ENCODE measurements at places on chromosomes 16 and 17. TPM values are rescaled to one million over a fixed set of nuclear protein-coding genes. Genes with fewer than 3 reads are reported as not detected.

Gene AOC3
- total RNA-seq, result not detected

DNA sequence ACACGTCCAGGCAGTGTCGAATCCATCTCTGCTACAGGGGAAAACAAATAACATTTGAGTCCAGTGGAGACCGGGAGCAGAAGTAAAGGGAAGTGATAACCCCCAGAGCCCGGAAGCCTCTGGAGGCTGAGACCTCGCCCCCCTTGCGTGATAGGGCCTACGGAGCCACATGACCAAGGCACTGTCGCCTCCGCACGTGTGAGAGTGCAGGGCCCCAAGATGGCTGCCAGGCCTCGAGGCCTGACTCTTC, 7.2 kb upstream of the CD68 start:
- DNase-seq, result no peak

GRCh38 chr17:78665952-78666920, 89.0 kb upstream of the DNAH17 start:
- DNase-seq, result no peak

DNA sequence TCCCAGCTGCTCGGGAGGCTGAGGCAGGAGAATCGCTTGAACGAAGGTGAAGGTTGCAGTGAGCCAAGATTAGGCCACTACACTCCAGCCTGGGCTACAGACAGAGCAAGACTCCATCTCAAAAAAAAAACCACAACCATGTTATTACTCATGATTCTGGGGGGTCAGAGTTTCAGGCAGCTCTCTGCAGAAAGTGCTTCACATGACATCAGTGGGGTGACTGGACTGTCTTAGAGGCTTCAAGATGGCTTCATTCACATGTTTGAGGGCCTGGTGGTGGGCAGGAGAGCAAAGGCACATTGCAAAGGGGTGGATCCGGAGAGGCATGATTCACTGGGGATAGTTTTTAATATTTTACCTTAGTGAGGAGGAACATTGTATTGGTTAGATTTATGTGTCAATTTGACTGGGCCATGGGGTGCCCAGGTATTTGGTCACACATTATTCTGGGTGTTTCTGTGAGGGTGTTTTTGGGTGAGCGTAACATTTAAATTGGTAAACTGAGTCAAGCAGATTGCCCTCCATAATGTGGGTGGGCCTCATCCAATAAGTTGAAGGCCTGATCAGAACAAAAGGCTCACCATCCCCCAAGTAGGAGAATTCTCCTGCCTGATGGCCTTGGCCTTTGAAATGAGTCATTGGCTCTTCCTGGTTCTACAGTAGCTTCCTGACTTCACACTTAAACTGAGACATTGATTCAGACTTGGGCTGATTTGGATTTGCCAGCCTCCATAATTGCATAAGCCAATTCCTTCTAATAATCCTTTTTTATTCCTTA, 109.8 kb downstream of the GOSR1 start:
- no peak for DNase-seq

DNA sequence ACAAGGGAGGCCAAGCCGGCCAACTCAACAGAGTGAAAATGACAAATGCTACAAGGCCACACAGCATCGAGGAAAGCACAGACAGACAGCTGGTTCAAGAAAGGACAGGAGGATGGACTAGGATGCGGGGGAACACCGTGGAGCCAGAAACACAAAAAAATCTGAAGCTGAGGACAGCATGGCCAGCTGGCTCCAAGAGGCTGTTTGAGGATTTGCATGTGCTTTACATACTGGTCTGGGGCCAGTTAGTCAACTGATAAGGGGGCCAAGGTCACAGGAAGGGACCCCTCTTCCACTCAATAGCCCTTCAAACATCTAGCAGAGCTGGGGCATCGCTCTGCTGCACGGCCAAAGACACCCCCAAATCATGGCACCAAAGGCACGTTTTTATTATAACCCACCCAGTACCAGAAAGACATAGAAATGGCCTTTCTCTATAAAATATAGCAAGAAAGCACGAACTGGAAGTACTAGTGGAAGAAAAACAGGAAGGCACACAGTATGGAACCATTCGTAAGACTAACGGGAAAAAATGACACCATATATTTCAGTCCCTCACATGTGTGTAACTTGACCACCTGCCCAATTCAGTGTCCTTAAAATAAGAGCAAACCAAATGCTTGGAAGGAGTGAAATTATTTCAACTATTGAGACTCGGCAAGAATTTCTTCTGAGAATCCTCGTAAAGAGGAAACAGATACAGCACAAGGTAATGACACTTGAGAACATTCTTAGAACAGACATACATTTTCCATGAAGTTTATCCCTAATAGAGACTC, 7.8 kb upstream of the SRL start:
- no peak for DNase-seq

DNA sequence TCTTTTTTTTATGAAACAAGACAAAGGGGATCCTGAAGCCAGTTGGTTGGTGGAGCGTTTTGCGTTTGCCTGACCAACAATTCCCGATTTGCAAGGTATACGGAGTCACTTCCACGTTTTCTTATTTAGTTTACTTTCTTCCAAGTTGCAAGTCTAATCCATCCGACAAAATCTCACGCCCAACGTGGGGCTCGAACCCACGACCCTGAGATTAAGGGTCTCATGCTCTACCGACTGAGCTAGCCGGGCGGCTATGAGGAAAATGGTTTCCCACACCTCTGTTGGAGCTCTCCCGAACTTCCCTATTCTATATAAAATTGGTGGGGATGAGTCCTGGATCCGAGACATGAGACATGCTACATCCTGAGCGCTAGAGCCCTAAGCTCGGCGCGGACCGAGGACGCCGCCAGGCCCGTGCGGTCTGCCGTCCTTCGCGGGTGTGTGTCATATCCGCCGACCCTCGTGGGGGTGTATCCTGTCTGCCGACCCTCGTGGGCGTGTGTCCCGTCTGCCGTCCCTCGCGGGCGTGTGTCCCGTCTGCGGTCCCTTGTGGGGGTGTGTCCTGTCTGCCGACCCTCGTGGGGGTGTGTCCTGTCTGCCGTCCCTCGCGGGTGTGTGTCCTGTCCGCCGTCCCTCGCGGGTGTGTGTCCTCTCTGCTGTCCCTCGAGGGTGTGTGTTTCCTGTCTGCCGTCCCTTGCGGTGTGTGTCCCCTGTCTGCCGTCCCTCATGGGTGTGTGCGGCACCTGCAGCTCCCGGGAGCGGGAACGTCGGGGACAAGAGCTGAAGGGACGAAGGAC, 22.6 kb downstream of the ZNF213 start:
- DNase-seq, result peak; percentile 63

All from epithelial cell of proximal tubule (primary cell).